ENCODE measurements at places on chromosomes 13 and 19. TPM values are rescaled to one million over a fixed set of nuclear protein-coding genes. Genes with fewer than 3 reads are reported as not detected.

The TSPAN16 gene
- not detected for total RNA-seq

The NUCB1 gene
- total RNA-seq, result 130 TPM

GRCh38 chr13:30143666-30144400 is 163.5 kb downstream of the KATNAL1 start:
- DNase-seq, result peak; percentile 65

DNA sequence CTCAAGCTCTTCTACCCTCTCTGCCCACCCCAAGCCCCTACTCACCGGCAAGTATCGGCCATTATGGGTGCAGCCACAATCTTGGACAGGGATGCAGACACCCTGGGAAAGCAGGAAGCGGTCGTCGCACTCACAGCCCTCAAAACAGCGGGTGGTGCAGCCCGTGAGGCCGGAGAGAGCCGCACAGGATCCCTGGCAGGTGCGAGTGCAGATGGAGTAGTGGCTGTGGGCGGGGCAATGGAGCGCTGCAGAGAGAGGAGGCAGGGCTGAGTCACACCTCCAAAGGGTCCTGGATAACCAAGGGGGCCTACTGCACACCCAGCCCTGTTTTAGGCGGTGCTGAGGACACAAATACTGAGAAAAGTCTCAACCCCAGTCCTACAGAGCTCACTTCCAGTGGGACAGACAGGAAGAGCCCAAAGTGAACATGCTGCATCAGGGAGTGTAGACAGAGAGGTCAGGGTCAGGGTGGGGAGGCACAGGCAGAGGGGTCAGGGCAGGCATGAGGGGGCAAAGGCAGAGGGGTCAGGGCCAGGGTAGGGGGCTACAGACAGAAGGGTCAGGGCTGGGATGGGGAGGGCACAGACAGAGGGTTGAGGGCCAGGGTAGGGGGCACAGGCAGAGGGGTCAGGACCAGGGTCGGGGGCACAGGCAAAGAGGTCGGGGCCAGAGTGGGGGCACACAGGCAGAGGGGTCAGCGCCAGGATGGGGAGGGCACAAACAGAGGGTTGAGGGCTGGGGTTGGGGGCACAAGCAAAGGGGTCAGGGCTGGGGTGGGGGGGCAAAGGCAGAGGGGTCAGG is 24.2 kb upstream of the FBL start:
- DNase-seq, result no peak

- no peak for DNase-seq
These were observed 2.7 kb upstream of the TPGS1 start for GRCh38 chr19:504616-505015.

Measured in fibroblast of lung (primary cell).